Activated T-helper 1 cell treated with Interleukin-2 at 50 U/mL for 16 hours (primary cell): ENCODE measurements at places on chromosomes 1 and 21.

- no peak for DNase-seq
These were observed 7.9 kb downstream of the SLC30A7 start for GRCh38 chr1:100903777-100904176.

GRCh38 chr21:28892199-28893111, 100.2 kb downstream of the LTN1 start:
- no peak for DNase-seq

- DNase-seq: peak; percentile 96
These were observed at the start of gene SON for GRCh38 chr21:33542640-33543504. Gene SON, plus strand, starts transcription at chr21:33543038. Its CDS starts 55 bp downstream, at chr21:33543093.

DNA sequence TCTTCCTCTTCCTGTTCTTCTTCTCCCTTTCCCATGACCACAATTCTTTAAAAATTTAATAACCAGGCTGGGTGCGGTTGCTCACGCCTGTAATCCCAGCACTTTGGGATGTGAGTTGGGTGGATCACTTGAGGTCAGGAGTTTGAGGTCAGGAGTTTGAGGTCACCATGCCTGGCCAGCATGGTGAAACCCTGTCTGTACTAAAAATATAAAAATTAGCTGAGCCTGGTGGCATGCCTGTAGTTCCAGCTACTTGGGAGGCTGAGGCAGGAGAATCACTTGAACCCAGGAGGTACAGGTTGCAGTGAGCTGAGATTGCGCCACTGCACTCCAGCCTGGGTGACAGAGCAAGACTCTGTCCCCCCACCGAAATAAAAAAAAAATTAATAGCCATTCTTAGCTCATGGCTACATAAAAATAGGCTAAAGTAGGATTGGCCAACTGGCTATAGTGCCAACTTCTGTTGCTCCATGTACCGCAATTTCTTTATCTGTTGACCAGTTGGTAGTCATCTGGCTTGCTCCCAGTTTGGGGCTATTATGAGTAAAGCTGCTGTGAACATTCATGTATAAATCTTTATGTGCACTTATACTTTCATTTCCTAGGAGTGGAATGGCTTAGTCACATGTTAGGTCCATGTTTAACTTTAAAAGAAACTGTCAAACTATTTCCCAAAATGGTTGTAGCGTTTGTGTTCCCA, 136.3 kb downstream of the PEX14 start:
- no peak for DNase-seq

GRCh38 chr1:196361112-196361714, 247.0 kb downstream of the KCNT2 start:
- DNase-seq: no peak

GRCh38 chr1:226397011-226397926, 10.6 kb downstream of the PARP1 start:
- DNase-seq: no peak

GRCh38 chr1:8652467-8653046, 164.9 kb downstream of the RERE start:
- DNase-seq: no peak

GRCh38 chr1:54227891-54228310, 27.9 kb downstream of the MRPL37 start:
- DNase-seq: no peak

- DNase-seq: no peak
These were observed 6.8 kb upstream of the LRRN2 start for GRCh38 chr1:204692325-204692840.

GRCh38 chr1:13628711-13629110, 45.1 kb downstream of the PDPN start:
- no peak for DNase-seq

- no peak for DNase-seq
These were observed 771 bp upstream of the NTNG1 start for GRCh38 chr1:107139833-107140702.

DNA sequence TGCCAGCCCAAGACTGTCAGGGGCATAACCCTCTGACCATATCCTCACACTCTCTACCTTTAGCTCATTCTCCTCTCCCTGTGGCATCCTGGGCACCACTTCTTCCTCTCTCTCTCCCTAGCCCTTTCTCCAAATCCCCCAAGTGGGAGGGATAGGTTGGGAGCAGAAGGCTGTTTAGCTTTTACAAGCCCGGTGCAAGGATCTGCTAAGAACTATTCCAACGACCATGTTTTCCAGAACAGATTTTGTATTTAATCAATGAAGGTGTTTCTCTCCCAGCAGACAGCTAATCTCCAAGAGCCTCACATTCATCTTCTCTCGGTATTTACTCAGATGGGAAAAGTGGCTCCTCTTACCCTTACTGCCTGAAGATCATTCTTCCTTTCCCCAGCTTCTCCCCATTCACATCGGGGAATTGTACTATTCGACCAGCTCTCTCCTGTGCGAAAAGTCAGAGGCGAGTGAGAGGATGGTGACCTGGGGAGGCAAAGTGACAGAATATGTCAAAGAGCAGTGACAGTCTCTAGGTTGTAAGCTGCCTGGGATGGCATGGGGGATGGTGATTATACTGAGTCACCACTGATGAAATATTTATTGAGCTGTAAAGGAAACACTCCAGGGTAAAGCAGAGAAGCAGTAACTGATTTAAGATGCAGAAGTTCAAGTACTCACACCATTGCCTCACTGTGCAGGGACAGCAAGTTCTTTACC, 47.0 kb upstream of the RBM15 start:
- DNase-seq: no peak

GRCh38 chr1:29833581-29833980, 597.3 kb downstream of the PTPRU start:
- DNase-seq: no peak
